ENCODE measurements at places on chromosomes 5 and 9.

- no peak for DNase-seq
Observed at GRCh38 chr5:130549884-130550561, 615.0 kb downstream of the HINT1 start.

DNA sequence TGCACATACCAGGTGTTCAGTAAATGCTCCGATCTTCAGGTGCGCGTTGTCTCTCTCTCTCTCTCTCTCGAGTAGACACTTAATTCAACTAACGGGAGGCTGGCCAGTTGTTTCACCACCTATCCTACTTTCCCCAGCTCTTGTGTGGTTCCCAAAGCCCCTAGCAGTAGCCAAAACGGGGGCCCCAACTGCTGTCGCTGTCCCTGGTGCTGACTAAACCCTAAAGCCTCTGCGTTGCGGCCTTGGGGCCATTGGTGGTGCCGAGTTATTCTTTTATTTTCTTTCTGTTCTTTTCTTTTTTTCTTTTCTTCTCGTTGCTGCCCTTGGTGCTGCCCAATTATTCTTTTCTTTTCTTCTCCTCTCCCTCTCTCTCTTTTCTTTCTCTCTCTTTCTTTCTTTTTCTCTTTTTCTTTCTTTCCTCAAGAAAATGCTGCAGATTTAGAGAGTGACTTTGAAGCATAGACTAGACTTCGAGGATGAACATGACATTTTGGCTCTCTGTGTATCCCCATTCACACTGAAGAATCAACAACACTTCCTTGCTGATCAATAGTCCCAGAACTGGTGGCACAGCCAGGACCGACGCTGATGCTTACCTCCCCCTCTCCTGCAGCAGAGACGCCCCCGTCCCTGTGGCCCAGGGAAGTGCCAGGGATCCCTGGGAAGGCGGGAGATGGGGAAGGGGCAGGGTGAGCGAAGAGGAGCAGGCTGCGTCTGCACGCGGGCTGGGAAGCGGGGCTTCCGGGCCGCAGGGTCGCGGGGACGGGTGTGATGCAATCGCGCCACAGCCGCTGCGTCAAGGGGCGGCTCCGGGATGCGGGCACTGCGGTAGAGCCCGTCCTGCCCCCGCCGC is at the start of gene FBLL1:
Gene FBLL1, plus strand, starts transcription at position 785 of the 853 bp plus-strand sequence. CDS start 200 bp downstream, outside the sequence.
- DNase-seq: no peak

DNA sequence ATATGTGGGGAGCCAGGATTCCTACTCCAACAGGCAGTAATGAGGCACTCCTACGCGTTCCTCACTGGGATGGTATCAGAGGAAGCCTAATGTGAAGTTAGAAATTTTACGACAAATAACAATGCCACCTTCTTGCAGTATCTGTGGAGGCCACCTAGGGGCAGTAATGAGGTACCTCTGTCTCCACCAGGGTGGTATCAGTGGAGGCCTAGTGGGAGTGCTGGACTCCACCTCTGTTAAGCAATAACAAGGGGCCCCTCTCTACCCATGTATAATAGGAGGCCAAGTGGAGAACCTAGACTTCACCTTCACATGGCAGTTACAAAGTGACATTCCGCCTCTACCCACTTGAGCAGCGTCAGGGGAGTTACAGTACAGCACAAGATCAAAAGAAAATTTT is 147.9 kb downstream of the PLPPR1 start:
- no peak for DNase-seq

GRCh38 chr5:102818934-102819333 is 63.8 kb downstream of the PAM start:
- DNase-seq: no peak

DNA sequence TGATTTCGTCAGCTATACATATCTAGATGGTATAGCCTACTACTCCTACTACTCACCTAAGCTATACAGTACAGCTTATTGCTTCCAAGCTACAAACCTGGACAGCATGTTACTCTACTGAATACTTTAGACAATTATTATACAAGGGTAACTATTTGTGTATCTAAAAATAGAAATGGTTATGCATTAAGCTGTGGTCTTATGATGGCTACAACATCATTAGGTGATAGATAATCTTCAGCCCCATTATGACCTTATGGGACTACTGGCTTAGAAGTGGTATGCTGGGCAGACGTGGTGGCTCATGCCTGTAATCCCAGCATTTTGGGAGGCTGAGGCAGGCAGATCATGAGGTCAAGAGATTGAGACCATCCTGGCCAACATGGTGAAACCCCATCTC is 40.2 kb downstream of the CERT1 start:
- no peak for DNase-seq

GRCh38 chr5:84274585-84275468 is 109.9 kb downstream of the EDIL3 start:
- DNase-seq: no peak

DNA sequence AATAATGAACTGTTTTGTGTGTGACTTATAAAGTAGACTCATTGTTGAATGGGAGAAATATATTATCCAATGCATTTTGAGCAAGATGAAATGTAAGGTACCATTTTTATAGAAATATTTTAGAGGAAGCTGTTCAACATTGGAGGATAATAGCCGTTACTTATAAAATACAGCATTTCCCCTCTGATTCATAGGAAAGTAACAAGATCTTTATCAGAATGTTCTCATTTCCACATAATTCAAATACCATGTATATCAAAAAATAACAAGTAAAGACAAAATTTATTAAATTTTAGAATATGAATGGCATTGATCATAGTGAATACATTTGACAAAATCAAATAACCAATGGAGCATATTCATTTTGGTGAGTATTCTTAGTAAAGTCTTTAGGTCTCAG is 346.7 kb upstream of the PTGER4 start:
- DNase-seq: no peak

- DNase-seq: no peak
Observed at GRCh38 chr9:29691758-29692407, 2118.6 kb upstream of the C9orf72 start.

DNA sequence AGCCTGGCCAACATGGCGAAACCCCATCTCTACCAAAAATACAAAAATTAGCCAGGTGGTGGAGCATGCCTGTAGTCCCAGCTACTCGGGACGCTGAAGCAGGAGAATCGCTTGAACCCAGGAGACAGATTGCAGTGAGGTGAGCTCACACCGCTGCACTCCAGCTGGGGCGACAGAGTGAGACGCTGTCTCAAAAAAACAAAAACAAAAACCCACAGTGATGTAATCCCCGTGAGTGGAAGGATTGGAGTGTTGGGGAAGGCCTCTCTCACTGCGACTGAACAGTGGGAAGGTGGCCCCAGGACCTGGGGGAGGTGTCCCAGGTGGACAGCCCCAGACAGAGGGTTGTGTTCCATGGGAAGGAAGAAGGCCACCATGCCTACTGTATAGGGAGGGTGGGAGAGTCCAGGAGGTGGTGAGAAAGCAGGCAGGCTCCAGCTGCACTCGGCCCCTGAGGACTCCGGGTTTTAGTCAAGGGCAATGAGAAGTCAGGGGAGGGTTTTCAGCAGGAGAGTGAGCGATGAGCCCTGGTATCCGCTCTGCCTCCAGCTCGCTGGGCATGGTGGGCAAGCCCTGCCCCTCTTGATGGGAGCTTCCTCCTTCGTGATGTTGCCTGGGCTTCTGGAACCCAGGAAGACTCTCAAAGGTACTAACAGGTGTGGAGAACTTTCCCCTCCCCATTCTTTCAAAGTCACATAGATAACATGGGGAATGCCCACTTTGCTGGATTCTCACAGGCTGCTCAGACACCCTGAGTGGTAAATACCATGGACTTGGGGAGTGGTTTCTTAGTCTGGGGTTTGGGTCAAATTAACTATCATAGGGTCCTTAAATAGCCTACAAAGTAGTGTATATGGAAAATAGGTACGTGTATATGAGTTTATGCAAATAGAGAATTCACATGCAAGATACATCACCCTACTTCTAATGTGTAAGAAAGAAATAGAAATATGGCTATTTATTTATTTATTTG is 74.7 kb downstream of the PPARGC1B start:
- no peak for DNase-seq

GRCh38 chr5:125685771-125686170 is 737.4 kb upstream of the GRAMD2B start:
- DNase-seq: no peak

GRCh38 chr5:124719113-124719967 is 27.1 kb downstream of the ZNF608 start:
- no peak for DNase-seq

GRCh38 chr5:73254642-73255041 is 81.6 kb downstream of the TMEM174 start:
- no peak for DNase-seq

GRCh38 chr5:9188131-9188530 is 357.7 kb downstream of the SEMA5A start:
- no peak for DNase-seq

- DNase-seq: no peak
Observed at GRCh38 chr5:133460172-133460758, 152.1 kb downstream of the FSTL4 start.

DNA sequence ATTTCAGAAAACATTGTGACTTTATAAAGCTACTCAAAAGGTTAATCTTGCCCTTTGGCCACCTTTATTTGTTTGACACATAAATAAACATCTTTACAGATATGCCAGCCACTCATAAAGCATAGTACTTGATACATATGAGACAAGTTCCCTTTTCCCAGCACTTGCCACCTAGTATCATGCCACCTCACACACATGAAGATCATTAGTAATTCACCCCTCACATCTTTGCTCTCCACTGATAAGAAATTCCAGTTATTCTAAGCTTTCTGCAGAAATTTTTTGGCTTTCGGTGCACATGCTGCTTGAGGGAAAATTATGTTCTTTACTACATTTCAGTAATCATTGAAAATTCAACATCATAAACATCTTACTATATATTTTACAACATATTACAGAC is 59.1 kb downstream of the DEPDC1B start:
- DNase-seq: no peak

- DNase-seq: peak; percentile 81
Observed at GRCh38 chr5:108381954-108382783, at the start of gene FBXL17. Gene FBXL17 (minus strand): TSS chr5:108382098.

DNA sequence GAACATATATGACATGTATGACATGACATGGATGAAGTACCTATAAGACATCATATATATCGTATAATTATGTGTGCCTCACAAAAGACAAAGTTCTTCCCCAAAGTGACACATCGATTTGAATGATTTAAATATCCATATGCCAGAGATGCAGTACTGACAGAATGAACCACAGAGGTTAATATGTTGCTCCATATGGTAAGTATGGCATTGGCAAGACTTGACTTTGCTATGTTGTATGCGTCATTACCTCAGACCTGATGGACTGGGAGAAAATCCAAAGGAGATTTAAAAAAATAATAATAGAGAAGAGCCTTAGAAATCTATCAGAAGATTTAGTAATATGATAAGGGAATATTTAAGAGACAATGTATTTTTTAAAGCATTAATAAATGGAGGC is 263.2 kb downstream of the PJA2 start:
- no peak for DNase-seq

- no peak for DNase-seq
Observed at GRCh38 chr5:81879936-81880335, 91.9 kb upstream of the ATG10 start.

All from activated gamma-delta T cell treated with anti-CD3 and anti-CD28 coated beads, Interleukin-2, amount 50 U/mL, for 16 hours (primary cell).